ENCODE measurements at places on chromosomes 3 and 15.

DNA sequence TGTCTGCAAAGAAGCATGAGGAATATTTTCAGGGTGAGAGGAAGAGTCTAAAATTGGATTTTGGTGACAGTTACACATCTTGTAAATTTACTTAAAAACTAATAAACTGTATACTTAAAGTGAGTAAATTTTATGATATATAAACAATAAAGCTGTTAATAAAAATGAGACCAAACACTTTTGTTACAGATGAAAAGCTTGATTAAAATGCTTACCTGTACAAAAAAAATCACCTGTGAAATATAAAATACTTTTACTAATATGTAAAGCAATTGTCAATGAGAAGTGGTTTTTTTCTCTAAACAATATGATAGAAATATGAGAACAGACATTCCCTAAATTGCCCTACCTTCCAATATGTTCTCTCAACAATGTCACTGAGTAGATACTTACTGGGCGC lies 27.2 kb upstream of the CPB1 start:
- no peak for DNase-seq

- no peak for DNase-seq
These were observed 167.3 kb upstream of the RORA start for GRCh38 chr15:61396235-61396919.

GRCh38 chr15:93105485-93105884 lies 16.5 kb upstream of the RGMA start:
- DNase-seq: no peak

DNA sequence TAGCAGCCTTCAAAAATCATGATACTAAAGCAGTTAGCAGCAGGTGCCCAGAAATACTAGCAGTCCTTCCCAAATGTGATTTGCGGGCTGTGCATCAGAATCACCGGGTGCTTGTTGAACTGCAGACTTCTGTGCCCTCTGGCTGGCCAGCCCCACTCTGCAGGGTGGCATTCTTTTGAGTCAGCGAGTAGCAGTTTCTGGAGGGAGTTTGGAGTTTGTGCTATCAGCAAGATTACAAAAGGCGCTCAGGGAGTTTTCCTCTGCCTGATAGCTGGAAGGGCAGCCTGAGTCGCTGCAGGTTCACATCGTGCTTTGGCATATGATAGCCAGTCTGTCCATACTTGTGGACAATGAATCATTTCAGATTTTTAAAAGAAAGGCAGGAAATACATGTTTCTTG lies 57.6 kb downstream of the CLDN11 start:
- DNase-seq: no peak

DNA sequence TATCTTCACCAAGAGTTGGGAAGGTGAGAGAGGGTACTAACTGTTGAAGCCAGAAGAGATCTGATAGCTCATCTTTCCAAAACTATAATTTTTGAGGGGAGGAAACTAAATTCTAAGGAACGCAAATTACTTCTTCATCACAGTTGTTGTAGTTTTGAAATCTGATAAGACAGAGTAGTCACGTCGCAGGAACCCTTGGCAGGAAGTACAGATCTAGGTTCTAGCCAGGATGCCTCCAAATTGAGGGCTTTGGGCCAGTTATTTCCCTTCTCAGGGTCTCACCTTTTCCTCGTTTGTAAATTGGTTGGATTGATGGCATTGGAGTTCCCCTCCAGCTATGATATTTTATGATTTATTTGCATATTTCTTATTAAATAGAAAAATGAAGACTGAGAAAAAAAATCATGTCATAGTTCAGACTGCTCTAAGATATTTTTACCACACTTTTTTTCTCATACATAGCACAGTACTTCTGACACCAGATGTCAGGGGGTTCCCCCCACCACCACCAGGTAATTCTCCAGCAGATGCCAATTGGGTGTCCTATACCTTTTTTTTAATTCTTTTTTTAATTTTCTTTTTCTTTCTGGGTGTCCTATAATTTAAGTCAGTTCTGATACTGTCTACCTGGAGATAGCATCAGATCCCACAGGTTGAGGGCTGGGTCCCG lies 32.3 kb upstream of the APH1B start:
- no peak for DNase-seq

DNA sequence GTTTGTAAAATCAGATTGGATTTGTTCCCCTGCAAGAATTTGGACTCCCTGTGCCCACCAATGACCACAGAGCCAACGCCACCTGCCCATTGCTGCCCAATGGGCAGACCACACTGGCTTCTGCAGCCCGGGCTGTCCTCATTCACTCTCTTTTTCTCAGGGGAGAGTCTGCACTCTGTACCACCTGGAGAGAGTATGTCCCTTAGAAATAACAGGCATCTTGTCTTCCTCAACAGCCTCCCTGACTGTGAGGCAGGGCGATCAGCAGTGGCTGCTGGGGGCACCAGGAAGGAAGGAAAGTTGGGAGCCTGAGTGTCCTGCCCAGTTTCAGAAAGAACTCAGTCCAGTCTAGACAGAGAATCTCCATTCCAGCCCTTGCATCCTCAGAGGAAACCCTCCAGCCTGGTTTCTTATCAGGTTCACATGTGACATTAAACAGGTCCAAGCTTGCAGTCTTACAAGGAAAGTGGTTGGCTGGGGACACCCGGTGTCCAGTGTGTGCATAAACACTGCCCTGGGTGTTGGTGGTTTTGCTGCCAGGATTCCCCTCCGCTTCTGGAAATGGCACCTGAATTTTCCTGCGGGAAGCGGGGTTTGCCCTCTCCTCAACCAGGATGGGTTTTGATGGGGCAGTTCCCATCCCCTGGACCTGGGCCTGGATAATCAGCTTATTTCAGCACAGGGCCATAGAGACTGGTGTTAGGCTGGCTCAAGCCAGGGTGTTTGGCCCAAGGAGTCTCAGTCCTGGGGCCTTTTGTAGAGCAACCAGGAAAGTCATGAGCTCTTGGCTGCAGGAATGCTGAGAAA lies 37.2 kb downstream of the SSUH2 start:
- peak; percentile 53 for DNase-seq

- no peak for DNase-seq
These were observed 287.8 kb upstream of the SATB1 start for GRCh38 chr3:18712713-18713576.

GRCh38 chr3:187648177-187648576 lies 22.0 kb downstream of the SST start:
- DNase-seq: no peak

DNA sequence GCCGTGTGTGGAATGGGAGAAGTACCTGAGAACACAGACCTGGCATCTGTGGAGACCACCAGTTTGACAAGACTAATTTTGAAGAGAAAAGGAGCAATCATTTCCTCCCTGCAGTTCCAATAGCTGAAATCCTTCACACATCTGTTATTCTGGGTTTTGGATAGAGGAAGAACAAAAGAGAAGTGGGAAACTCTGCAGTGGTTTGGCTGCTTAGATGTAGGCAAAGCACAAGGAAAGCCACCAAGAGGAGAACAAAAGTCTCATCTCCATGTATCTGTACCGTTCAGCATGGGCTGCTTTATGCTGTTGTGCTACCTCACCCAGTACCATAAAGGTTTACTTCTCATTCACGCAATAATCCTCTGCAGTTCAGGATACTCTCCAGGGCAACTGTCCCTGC lies 153.1 kb upstream of the COL8A1 start:
- DNase-seq: no peak

- DNase-seq: no peak
These were observed 7.0 kb downstream of the B2M start for GRCh38 chr15:44718180-44718926.

DNA sequence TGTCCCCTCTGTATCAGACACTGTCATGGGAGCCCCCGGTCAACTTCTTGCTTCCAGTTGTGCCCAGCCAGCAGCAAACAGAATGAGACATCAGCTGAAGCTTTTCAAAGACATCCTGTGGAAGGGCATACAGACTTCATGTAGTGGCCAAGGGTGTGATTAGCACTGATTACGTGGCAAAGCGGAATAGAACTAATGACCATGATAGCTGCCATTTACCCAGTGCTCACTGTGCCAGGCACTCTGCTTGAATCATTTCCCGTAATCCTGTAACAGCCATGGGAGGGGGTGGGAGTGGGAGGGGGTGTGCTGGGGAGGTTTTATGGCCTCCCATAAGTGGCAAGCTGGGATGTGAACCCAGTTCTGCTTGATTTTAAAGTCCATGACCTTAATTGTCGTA lies 29.5 kb downstream of the LPP start:
- no peak for DNase-seq

GRCh38 chr15:52184721-52185120 lies 6.5 kb downstream of the GNB5 start:
- no peak for DNase-seq

Data from HuH-7.5 (cell line).